ENCODE measurements at places on chromosomes 2 and 18. TPM values are rescaled to one million over a fixed set of nuclear protein-coding genes. Genes with fewer than 3 reads are reported as not detected.
A peak's percentile ranks its signal among the peaks of the same experiment; 100 is the strongest.

- no peaks in the 10 kb centered on the region for H3K27me3 ChIP-seq
- no peaks in the 10 kb centered on the region for H3K36me3 ChIP-seq
- H3K27ac ChIP-seq, result no peak overlapping the region
- H3K4me1 ChIP-seq, result no peaks in the 10 kb centered on the region
These were observed 37.7 kb downstream of the COBLL1 start for GRCh38 chr2:164803776-164804466.

DNA sequence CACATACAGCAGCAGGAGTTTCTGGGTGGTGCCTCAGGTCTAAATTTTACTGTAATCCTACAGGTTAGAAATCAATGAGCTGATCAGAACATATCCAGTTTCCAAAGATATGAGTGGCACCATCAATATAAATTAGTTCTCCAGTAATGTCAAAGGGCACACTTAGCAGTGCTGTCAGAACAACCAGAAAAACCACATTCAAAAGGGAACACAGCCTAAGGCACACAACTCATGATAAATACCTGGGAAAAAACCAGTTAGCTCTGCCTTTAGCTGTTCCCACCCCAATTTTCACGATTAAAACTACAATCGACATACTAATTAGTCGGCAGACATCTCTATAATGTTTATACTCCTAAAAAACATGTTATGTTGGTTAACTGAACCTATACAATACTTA lies 31.5 kb downstream of the ATP8B1 start:
- peaks cover 16% of the 10 kb centered on the region for H3K4me1 ChIP-seq
- peak overlapping the region; percentile 26 for H3K27ac ChIP-seq
- H3K36me3 ChIP-seq, result no peaks in the 10 kb centered on the region
- no peak for DNase-seq
- H3K4me3 ChIP-seq, result no peak overlapping the region

DNA sequence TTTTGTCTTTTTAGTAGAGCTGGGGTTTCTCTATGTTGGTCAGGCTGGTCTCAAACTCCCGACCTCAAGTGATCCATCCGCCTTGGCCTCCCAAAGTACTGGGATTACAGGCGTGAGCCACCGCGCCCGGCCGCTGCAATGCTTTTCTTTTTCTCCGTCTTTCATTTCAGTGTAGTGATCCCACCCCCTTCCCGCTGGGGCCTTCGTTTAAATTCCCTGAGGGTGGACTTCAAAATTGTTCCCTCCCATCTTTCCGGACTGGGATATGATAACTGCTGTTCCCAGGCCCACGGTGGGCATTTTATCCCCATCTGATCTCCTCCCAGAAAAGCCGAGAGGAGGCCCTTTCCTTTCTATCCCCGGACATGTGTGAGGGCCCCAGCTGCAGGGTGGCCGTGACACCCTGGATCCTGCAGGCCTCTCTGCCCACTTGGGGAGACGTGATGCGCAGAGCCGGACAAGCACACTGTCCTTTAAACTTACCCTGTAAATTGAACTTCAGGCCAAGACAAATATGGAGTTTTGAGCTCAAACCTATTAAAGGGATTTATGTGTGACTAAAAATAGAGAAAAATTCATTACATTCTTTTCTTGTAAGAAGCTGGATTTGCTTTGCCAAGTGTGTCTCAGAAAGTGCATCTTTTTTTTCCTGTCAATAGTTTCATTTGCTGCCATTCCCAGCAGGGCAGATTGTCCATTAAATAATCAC lies 54.5 kb upstream of the AFF3 start:
- peak; percentile 55 for DNase-seq
- H3K4me1 ChIP-seq, result peaks cover 11% of the 10 kb centered on the region

DNA sequence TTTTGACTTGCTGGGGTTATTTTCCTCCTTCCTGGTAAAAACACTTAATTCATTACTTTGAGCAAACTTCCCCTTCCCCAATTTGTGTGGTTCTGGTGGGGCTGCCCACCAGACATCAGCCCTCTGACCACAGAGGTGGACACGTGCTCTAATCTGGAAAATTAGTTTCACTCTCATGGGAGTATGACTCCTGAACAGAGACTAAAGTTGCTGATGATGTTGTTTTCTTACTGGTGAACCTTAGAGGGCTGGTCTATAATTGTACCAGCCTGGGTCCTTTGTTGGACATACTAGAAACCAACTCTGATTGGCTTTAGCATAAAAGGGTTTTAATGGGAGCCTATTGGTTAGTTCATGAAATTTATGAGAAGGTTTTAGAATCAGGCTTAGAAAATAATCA lies 54.1 kb upstream of the ACYP2 start:
- no peaks in the 10 kb centered on the region for H3K4me1 ChIP-seq
- H3K36me3 ChIP-seq, result no peaks in the 10 kb centered on the region
- no peaks in the 10 kb centered on the region for H3K27me3 ChIP-seq
- no peak overlapping the region for H3K27ac ChIP-seq
- no peak for DNase-seq
- no peak overlapping the region for H3K4me3 ChIP-seq

- H3K27ac ChIP-seq, result no peak overlapping the region
- H3K27me3 ChIP-seq, result no peaks in the 10 kb centered on the region
- no peaks in the 10 kb centered on the region for H3K36me3 ChIP-seq
These were observed 16.1 kb downstream of the KCNS3 start for GRCh38 chr2:17894556-17894955.

Gene KIF3C
- 1.9 TPM for polyA plus RNA-seq

DNA sequence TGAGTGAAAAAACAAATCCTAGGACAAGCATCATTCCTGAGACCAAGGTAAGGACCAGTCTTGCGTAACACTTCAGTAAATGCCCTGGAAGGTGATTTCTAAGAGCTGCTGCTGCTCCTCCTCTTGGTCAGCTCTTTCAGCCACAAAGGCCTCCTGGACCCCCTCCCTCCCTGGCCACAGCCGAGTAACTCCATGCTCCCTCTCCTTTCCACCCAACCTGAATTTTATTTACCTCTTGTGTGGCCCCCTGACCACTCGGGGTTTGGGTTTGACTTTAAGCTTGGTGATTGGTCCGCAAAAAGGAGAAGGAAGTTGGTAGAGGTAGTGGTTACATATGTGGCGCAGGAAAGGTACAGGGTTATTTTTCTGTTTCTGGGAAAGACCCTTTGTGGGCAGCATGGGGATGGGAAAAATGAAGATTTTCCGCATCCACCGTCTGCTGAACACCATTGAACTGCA lies 9.2 kb downstream of the HTRA2 start:
- no peak overlapping the region for H3K27ac ChIP-seq
- H3K4me1 ChIP-seq, result no peaks in the 10 kb centered on the region
- no peaks in the 10 kb centered on the region for H3K27me3 ChIP-seq
- H3K4me3 ChIP-seq, result no peak overlapping the region
- no peak for DNase-seq

GRCh38 chr2:4883375-4883774 lies 808.8 kb upstream of the SOX11 start:
- H3K4me3 ChIP-seq, result no peak overlapping the region
- no peaks in the 10 kb centered on the region for H3K27me3 ChIP-seq
- H3K4me1 ChIP-seq, result no peaks in the 10 kb centered on the region
- H3K36me3 ChIP-seq, result no peaks in the 10 kb centered on the region

DNA sequence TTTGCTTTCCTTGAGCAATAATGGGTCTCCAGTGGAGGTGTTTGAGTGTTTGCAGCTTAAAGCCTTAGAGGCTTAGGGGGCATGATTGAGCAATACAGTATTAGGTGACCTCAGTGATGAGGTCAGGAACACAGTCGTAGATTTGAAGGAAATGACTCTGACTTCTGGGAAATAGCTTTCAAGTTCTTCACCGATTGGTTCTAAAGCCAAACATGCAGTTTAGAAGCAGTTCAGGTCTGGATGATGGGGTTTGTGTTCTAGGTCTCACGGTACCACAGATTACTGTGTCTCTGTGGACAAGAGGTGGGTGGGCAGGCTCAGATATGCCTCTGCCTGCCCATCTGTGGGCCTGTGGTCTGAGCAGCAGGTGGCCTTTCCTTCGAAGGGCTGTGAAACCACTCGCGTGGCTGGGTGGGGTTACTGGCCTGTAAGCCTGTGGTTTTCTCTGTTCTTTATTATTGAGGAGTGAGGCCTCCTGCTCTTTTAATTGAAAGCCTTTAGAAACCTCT lies 7.8 kb downstream of the MTHFD2 start:
- DNase-seq, result no peak
- peak overlapping the region; percentile 9 for H3K27ac ChIP-seq
- no peak overlapping the region for H3K4me3 ChIP-seq
- H3K4me1 ChIP-seq, result no peaks in the 10 kb centered on the region
- H3K27me3 ChIP-seq, result no peaks in the 10 kb centered on the region

Gene DCDC2C
- polyA plus RNA-seq, result not detected

Gene FLACC1
- not detected for polyA plus RNA-seq

Data from kidney (tissue), 22 donors.